ENCODE measurements at places on chromosomes 2 and 18.

GRCh38 chr2:160417745-160418397 lies 75.7 kb downstream of the RBMS1 start:
- no peak for DNase-seq

DNA sequence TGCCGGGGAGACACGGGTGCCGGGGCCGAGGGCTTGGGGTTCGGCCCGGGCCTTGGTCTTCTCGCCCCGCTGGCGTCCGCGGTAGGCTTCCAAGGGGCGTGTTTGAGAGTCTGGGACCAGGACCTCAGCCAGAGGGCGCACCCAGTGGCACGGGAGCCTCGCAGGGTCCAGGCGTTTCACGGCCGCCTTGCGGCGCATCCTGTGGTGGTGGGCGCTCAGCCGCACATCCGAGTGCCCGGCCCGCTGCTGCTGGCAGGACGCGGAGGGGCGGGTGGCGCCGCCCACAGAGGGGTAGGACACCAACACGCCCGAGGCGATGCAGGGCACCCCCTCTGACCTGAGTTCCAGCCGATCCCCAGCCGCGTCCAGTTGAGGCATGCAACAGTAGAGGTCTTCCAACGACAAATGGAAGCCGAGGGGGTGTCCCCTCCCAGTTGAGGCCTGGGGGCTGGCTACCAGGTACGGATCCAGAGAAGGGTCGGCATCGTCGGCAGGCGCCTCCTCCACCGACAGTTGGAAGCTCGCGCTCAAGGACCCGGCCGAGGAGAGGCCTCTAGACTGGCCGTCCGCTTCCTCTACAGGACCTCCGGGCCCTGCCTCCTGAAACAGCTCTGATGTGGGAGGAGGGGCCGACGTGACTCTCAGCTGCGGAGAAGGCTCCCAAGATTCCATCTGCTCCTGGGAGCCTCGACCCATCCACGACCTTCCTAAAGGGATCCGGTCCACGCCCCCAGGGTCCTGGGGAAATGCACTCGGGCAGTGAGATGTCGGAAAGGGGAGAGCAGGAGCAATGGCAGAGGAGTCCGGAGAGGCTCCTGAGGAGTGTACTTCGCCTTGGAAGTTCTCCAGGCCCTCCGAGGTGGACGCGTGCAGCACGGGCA lies 6.3 kb downstream of the C2orf81 start:
- DNase-seq = no peak

- no peak for DNase-seq
Observed at GRCh38 chr2:41967476-41968181, 80.2 kb upstream of the PKDCC start.

- DNase-seq = no peak
Observed at GRCh38 chr2:120826716-120827410, 91.2 kb downstream of the GLI2 start.

GRCh38 chr2:227870710-227871374 lies 589 bp upstream of the DAW1 start:
- no peak for DNase-seq

GRCh38 chr2:220458051-220458450 lies 830.6 kb downstream of the SLC4A3 start:
- DNase-seq = no peak

- no peak for DNase-seq
Observed at GRCh38 chr18:49050452-49050851, 99.7 kb upstream of the SMAD7 start.

DNA sequence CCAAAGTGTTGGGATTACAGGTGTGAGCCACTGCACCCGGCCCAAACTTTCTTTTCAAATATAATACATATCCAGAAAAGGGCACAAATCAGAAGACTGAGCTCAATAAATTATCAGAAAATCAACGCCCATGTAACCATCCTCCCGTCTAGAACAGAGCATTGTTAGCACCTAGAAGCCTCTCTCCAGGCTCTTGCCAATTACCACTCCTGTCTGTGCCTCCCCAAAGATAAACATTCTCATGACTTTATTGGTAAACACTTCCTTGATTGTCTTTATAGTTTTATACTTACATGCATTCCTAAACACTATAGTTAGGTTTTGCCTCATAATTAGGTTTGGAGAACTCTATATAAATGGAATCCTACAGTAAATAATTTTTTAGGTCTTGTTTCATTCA lies 58.5 kb upstream of the SP5 start:
- no peak for DNase-seq

- DNase-seq = no peak
Observed at GRCh38 chr18:76467371-76468190, 27.5 kb downstream of the ZNF516 start.

DNA sequence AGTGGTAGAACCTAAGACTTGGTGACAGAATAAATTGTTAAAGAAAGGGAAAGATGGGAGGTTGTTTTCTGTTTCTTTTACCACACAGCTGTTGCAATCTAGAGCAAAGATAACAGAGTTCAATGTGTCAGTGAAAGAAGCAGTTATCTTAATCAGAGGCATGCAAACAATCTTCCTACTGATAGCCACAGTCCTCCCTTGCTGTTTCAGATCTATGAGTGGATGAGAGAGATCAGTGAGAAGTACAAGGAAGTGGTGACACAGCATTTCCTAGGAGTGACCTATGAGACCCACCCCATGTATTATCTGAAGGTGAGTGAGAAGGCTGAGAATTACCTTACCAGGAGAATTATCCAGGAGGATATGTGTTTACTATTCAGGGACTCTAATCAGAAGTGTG lies 15.9 kb downstream of the CPO start:
- DNase-seq = no peak

All from dorsolateral prefrontal cortex (tissue), 122 donors.